ENCODE measurements at places on chromosomes 7 and 10.

- DNase-seq = no peak
Observed at GRCh38 chr7:23264916-23265458, 18.4 kb downstream of the GPNMB start.

DNA sequence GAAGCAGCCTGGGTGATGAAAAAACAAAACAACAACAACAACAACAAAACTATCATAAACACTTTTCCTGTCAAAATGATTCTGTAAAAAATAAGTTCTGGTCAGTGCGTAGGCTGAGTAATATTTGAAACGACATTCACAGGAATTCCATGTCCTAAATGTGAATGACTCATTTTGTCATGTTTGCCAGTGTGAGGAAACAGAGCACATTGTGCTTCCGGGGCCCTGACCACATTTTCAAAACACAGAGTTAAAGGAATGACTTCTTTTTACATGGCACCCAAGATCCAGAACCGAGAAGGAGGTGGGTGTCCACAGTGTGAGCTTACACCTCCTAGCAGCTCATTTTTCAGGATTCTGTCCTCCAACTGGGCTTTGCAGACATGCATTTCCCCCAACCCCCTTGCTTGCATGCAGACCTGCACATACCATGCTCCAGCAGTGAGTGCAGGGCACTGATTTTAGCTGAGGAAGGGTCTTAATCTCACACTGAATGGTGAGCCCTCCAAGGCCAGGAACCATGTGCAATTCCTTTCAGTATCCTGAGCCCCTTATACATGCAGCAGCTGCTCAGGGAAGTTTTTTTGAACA lies 3.0 kb downstream of the CLRN3 start:
- DNase-seq = peak; percentile 84

GRCh38 chr7:85749696-85750453 lies 563.0 kb upstream of the SEMA3D start:
- DNase-seq = no peak

DNA sequence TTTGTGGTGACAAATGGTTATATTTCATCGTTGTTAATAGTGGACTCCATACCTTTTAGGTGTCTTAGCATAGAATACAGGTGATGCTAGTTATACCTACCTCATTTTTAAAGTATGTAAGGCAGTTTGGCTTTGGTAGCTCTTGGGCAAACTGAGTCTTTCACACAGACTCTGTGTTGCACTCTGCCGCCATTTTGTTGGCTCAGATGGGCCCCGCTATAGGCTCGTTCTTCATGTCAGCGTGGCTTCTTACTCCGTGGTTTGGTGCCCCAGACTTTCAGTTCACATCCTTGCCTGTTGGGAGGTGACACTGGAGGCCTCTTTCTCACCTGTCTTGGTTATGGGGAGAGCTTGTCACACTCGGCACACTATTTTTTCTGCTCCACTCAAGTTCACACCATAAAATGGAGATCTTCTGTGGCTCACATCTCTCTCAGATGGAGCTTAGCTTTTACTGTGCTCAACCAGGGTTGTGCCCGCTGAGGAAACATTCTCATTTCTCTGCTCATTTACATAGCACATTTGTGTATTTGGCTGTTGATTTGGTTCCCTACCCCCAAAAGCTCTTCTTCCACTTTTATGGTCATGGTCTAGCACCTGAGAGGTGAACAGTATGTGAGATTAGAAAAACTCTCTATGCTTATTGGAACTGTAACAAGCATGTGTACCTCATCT lies 178.5 kb downstream of the ARID5B start:
- DNase-seq = no peak

DNA sequence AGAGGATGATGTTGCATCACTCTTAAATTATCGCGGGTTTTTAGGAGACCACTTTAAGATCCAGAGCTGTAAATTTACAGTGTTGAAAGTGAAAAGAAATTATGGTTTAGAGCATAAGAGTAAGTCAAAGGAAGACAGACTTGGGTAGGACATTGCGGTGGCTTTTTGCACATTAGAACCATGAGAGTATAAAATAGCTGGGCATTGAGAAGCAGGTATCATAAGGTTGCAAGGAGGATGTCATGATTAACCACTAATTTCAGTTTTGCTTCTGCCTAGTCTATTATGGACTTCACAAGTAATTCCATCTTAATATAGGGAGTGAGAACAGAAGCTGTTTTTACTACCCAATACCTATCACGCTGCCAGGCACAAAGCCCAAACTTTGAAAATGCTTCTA lies 57.7 kb downstream of the CALCR start:
- no peak for DNase-seq

- no peak for DNase-seq
Observed at GRCh38 chr7:92639213-92639896, 49.2 kb upstream of the FAM133B start.

DNA sequence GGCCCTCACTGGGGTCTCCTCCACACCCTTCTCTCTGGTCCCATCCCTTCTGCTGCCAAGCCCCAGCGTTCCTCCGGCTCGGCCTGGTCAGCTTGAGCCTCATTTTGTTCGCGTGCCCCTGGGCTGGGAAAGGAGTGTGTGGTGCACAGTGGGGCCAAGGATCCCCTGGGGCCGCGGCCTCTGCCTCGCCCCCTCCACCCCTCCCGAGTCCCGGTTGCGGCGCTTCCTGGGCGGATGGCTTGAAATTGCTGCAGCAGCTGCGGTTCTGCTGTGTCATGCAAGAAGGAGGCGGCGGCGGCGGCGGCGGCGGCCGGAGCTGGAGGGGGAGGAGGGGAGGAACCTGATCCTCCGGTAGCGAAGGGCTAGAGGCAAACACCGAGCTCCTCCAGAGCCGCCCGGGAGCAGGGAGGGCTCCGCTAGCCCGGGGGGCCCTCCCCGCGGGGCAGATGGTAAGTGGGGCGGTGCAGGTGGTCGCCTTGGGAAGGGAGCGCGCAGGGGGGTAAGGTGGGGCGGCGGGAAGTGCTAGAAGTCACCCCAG lies 217.8 kb upstream of the MKLN1 start:
- peak; percentile 93 for DNase-seq

DNA sequence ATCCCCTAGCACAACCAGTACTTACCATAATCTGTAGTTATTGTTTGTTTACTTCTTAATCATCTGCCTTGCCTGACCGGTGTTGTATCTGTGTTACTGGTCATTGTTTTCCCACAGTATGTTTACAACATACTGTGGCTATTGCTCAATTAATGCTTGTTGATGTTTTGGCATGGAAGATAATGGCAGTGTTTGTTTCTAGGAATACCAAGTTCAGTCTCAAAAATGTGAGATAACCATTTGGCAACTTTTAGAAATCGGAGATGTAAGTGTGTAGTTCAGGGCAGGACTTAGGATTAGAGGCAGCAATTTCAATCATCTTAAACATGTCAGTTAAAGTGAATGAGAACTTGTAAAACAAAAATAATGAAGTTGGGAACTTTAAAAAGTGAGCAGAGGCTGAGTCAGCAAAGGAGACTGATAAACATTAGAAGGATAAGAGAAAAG lies 8.2 kb downstream of the MINDY3 start:
- DNase-seq = peak; percentile 39

GRCh38 chr7:50826371-50827172 lies 43.9 kb upstream of the GRB10 start:
- DNase-seq = peak; percentile 88

GRCh38 chr10:86443936-86444335 lies 77.3 kb upstream of the GRID1 start:
- peak; percentile 79 for DNase-seq

DNA sequence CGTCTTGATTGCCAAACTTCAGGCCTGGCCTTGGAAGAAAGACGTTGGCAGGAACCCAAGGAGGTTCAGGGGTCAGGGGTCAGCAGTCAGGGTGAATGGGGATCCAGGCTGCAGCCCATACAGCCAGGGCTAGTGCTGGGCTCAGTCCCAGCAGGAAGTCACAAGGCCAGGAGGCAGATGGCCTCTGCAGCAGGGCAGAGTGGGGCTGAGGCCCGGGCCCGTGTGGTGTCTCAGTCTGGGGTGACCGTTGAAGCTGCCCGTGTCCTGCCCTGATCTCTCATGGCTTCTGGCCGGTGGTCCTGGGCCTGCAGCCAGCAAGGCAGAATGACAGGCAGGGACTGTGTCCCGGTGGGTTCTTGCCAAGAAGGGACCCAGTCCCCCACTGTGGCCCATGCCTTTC lies 26.6 kb upstream of the PURB start:
- no peak for DNase-seq

DNA sequence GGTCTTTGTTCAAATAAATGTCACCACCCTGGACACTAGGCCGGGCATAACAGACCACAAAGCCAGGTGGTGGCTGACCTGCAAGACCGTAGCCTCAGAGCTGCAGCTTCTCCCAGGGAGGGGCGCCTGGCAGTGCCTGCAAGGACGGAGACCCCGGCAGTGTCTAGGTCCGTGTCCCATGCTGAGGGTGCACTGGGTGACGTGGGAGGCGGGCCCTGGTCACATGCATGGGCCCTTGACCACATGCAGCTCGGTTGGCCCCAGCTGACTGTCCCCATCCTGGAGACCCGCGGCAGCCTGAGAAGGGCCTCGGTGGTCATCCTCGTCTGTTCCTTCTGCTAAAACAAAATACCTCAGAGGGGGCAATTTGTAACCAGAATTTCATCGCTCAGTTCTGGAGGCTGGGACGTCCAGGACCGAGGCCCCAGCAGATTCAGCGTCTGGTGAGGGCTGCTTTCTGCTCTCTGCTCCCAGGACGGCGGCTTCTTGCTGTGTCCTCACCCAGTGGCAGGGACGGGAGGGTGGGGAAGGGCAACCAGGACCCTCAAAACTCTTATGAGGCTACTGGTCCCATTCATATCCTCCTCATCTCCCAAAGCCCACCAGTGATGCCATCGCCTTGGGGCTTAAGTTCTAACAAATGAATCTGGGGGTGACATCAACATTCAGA lies 36.8 kb downstream of the PWWP2B start:
- DNase-seq = no peak

GRCh38 chr7:4800487-4800886 lies 25.1 kb downstream of the AP5Z1 start:
- DNase-seq = no peak
